ENCODE measurements at places on chromosomes 5 and 9.

DNA sequence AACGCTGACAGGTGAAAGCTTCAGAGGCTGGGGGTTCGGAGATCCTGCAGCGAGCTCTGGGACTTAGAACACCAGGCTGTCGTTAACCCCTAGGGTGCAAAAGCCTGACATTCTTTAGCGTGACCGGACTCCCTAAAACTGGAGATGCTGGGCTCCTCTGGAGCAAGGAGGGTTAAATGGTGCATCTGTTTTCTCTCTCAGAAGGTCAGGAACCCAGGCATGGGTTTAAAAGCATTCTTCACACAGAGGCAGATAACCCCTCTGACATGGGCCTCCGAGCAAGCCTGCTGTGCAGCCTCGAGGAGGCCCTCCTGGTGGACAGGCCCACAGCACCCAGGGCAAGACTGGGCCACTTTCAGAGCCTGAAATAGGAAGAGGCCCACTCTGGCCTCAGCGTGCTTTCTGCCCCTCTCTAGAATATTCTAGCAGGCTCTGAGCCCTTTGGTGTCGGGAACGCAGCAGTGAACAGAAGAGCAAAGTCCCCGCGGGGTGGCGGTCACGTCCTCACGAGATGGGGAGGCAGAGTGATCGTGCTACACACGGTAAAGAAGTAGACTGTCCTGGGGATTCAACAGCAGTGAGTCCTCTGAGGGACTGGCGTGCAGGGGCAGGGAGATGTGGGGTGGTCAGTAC lies 124.8 kb downstream of the COL23A1 start:
- DNase-seq = no peak

DNA sequence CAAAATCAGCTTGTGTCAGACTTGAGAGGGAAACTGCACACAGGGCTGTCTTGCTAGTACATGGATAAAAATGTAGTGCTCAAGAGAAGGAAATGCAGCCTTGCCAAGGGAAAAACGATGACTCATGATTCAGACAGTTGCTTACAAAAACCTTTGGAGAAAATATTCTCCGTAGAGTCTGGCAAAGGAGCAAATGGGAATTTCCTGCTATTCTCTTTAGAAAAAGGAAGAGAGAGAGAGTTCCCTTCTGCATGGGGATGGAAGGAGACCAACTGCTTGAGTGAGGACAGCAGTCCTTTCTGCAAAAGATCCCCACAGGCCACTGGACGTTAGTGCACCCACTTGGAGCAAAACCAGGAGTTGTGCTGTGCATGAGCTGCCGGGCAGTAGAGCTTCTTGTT lies 7.6 kb downstream of the IFNB1 start:
- no peak for DNase-seq

DNA sequence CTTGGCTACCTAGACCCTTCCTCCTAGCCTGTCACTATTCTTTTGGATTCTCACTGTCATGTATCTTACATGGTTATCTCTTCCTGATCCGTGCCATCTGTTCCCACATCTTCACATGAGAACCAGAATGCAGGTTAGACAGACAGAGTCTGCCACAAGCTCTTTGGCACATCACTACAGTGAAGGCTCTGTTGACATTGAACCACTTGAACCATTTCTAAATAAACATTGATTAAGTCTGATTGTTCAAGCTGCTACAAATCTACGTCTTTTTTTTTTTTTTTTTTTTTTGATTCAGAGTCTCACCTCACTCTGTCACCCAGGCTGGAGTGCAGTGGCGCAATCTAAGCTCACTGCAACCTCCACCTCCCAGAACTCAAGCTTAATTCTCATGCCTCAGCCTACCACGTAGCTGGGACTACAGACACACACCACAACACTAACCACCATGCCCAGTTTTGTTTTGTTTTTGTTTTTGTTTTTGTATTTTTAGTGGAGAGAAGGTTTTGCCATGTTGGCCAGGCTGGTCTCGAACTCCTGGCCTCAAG lies 85.1 kb upstream of the LRRTM2 start:
- DNase-seq = no peak

GRCh38 chr9:112034216-112034611 lies 137.6 kb downstream of the UGCG start:
- DNase-seq = no peak

DNA sequence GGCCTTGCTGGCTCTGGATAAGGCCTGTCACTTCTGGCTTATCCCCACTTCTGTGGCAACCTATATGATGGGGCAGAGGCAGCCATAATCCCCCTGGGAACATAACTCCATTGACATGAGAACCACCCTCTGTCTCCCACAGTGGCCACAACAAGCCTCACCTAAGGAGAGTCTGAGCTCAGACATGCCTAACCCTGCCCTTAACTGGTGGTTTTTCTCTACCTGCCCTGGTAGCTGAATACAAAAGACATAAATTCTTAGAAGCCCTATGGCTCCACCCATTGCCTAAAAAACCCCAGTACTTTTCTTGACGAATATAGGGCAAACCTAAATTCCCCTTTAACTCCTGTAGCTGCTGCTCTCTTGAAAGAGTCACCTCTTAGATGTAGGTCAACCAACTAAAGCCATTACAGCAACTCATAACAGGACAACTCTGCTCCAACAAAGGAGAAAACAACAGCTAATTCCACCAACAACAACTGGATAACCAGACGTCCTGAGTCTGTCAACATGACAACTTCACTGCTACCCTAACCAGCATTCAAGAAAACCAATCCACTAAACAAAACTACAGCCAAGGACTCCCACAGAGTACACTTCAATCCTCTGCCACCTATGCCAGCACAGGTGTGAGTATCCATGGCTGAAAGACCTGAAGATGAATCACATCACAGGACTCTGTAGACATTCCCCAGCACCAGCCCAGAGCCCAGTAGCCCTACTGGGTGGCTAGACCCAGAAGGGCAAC lies 427.7 kb downstream of the PRELID2 start:
- no peak for DNase-seq

DNA sequence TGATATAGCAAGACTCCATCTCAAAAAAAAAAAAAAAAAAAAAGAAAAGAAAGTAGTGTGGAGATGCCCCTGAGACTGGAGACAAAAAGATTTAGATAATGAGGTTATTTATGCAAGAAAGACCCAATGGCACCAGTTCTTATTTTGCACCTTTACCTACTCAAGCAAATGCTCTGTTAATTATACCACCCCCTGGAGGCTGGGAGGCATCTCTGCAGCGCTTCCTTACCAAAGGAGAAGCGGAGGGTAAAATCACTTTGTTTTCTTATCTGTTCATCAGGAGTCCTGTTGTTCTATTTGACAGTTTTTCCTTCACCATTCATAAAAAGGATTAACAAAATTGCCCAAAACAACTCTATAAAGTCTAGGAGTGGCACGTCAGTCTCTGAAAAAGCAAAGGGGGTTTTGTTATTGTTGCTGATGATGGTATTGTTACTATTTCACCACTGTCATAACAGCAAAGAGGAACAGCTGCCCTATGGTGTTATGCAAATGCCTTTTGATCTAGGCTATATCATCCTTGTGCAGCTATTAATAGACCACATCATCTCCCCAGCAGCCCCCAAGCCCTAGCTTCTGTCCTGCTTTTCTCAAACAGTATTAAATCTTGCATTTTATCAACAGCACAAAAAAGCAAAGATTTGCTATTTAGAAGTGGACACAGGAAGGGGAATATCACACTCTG lies 174.0 kb downstream of the PALM2AKAP2 start:
- DNase-seq = no peak

- DNase-seq = no peak
These were observed 91.1 kb downstream of the TARS1 start for GRCh38 chr5:33531824-33532223.

DNA sequence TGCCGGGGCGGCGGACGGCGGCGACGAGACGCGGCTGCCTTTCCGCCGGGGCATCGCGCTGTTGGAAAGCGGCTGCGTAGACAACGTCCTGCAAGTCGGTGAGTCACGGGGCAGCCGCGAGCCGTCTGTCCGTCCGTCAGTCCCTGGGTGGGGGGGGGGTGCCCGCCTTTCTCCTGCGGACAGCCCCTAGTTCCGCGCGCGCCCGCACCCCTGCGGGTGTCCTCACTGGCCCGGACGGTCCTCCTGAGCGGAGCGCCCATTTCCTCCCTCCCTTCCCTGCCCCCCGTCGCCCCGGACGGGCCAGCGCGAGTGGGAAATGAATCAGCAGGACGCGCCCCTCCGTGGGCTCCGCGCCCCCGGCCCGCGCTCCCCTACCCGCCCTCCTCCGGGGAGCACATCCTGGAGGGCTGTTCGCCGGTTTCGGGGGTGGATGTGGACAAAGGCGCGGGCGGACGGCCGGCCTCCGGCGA lies 828 bp downstream of the ZSWIM6 start:
- DNase-seq = peak; percentile 14

GRCh38 chr5:68433526-68433922 lies 218.0 kb downstream of the PIK3R1 start:
- DNase-seq = no peak

- no peak for DNase-seq
These were observed 64.6 kb downstream of the SH3TC2 start for GRCh38 chr5:148998174-148998797.

DNA sequence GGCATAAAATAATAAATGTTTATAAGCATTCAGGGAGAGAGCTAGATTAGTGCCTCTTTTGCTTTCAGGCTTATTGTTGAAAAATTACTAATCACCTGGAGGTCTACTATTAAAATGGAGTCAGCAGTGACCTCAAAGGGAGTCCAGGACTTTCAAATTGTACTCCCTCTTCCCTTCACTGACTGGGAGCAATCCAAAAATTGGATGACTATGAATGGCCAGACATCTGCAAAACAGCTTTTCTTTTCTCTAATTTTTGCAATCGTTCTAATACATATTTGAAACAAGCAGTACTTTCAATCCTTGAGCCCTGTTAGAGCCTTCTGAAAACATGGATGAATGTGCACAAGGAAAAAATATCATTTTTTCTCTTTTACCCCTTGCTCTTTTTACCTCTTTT lies 461.8 kb downstream of the TMEM232 start:
- DNase-seq = no peak

DNA sequence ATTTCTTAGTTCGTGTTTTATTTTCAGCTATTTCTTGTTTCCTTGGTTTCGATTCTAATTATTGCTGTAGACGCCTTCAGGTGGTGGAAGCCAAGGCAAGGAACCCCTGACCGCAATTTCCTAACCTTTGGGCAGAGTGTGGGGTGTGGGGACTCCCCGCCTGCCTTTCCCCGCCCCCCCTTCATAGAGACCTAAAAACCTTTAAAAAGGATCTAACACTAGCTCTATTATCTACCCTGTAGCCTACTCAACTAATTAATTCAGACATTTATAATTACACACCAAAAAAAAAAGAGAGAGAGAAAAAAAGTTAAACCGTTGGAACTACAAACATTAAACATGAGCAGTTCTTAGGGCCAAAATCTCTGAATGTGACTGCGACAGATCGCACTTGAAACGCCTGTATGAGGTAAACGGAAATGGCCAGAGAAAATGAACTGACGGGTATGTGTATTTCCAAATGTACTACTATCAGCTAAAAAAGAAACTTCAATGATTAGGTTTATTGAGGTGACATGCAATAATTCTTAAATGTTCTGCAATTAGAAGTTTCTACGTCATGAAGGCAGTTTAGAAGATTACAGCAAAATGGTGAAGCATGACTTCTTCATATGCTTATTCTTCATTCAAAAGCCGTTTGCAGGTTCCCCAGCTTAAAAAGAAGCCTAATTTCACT lies 19.0 kb upstream of the FER start:
- no peak for DNase-seq

GRCh38 chr5:79759848-79760247 lies 70.2 kb downstream of the CMYA5 start:
- no peak for DNase-seq

DNA sequence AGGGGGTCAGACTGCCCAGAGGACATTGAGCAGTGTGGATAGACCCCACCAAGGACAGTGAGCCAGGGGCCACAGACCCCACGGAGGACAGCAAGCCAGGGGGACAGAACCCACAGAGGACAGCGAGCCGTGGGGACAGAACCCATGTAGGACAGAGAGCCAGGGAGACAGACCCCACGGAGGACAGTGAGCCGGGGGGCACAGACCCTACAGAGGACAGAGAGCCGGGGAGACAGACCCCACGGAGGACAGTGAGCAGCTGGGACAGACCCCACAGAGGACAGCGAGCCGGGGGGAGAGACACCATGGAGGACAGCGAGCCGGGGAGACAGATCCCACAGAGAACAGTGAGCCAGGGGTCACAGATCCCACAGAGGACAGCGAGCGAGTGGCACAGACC lies 3.4 kb upstream of the ZDHHC11 start:
- no peak for DNase-seq

DNA sequence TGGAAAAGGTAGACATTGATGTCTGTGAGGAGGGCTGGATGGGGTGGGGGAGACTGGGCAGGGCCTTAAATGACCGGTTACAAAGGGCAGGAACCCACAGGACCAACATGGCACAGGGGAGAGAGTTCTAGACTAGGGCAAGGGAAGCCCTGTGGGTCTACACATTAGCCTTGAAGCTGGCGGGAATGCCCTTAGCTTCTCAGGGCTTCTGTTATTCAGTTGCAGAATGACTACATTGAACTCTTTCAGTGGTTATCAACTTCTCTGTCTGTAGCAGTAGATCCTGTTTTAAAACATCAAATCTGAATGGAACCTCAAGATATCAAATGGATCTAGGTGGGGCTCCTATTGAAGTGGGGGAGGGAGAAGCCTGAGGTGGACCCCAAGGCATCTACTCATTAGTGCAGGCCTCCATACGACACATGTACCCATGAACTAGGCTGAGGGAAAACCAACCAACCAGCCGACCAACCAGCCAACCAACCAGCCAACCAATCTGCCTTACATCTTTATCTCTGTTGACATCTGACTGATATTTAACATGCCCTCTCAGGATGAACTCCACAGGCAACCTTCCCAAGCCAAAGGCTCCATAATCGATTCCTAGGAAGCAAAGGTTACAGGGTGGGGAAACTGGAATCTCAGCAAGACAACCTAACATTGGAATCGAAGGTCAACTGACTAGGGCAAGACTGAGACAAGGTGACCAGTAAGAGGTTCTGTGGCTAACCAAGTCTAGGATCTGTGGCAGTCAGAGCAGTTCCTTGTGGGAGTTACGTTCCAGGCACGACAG lies 48.3 kb downstream of the DAP start:
- no peak for DNase-seq

- DNase-seq = no peak
These were observed 20.2 kb downstream of the HNRNPH1 start for GRCh38 chr5:179603308-179603707.

- no peak for DNase-seq
These were observed 248.6 kb upstream of the KLF4 start for GRCh38 chr9:107737987-107738743.

DNA sequence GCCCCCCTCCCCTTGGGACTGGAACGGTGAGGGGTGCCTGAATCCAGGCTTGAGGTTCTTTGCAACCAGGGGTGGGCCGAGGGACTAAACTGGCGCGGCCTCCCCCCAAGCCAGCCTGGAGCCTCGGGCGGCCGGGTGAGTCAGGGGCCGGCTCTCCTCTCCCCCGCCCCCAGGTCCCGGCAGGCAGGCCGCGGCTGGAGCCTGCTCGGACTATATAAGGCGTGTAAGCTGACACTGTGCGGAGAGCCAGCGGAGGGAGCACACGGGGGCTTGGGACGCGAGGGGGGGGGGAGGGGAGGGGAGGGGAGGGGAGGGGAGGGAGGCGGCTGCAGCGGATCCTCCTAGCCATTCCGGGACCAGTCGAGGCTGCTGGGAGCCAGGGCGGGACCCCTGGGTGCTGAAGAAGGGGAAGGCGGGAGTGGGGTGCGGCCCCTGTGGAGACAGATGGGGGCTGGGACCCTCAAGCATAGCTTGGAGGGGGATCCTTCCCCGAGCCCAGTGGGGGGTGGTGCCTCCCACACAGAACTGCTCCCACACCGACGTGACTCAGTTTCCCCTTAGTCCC lies 595 bp downstream of the PDLIM7 start:
- no peak for DNase-seq

Measured in stimulated activated naive CD4-positive, alpha-beta T cell (primary cell).